ENCODE measurements at places on chromosomes 3 and 15.

DNA sequence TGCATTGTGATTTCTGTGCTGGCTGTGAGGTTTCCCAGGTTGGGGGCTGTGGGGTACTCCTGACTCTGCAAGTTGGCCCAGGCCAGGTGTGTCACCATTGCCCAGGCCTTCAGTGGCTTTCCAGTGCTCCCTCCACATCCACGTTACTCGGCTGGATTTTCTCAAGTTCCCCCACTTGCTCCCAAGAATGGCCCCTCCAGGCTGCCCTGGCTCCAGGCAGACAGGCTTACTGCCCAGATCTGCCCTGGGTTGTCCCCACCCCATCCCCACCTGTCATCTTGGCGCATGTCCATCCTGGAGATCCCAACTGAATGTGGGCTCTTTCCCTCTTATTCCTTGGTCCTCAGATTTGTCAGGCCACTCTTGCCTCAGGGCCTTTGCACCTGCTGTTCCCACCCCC, 3.6 kb downstream of the APBA2 start:
- no peak for DNase-seq

DNA sequence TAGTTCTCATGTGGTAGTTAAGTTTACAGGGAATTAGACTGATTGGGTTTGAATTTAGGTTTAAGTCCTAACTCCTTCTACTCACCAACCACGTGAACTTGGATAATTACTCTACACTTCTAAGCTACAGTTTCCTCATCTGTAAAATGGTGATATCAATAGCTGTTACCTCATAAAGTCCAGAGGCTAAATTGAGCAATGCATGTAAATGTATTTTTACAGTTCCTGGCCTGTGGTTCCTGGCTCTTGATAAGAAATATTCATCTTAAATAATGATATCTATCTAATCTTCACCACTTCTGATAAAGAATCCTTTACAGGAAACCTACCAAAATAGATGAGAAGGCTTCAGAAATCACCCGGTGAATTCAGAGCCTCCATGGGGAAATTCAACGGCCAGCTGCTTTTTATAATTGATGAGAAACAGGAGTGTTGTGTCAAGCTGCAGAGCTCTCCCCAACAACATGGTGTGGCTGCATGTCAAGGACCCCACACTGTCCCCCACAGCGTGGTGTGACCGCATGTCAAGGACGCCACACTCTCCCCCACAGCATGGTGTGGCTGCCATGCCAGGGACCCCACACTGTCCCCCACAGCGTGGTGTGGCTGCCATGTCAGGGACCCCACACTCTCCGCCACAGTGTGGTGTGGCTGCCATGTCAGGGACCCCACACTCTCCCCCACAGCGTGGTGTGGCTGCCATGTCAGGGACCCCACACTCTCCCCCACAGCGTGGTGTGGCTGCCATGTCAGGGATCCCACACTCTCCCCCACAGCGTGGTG, 80.8 kb upstream of the PEX5L start:
- DNase-seq, result no peak

DNA sequence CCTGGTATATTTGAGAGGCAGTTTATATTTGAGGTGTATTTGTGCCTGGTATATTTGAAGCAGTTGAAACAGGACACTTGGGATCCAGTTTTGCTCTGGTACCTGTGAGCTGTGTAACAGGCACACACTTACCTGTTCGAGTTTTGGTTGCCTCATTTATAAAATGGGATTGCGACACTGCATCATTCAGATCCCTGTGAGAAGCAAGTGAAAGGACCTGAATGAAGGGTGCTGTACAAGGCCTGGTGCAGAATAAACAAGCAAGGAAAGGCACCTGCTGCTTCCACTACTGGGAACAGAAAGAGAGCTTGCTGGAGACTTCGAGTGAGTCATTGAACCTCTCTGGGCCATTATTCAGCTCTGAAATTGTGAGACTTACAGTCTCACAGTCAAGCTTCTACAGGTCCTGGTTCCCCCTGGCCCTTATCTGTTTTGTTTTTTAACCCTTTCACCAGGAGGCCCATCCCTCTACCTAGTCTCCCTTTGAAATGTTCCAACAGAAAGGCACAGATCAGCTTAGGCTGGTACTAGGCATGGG, 11.5 kb downstream of the FETUB start:
- no peak for DNase-seq

- DNase-seq, result no peak
Observed at GRCh38 chr15:29114221-29115092, 155.2 kb downstream of the NSMCE3 start.

DNA sequence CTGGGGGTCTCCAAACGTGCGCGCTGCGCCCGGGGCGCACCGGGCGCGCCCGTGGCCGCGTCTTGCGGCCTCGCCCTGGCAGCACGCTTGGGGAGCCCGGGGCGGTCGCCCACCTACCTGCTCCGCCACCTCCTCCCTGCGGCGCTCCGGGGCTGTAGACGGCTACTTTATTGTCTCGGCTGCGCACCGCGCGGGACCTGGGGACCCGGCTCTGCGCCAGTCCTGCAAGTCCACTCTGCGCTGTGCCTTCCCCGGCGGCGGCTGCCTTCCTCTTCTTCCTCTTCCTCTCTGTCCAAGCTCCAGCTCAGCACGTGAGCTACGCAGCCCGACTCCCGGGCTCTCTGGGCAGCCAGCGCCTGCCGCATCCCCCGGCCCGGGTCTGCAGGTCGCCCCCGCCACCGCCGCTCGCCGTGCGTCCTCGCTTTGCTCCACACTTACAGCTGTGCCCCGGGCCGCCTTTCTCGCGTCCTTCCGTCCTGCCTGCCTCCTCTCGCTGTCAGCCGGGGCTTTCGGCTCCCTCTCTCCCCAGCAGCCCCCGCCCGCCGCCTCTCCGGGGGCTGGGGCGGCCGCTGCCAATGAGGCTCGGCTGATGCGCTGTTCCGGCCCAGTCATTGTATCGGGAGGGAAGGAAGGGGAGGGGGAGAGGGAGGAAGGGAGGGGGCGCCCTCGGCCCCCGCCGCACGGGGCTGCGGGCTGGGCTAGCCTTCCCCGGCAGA, 156.4 kb upstream of the FRMD4B start:
- no peak for DNase-seq

GRCh38 chr3:150527464-150528255, 18.6 kb downstream of the SERP1 start:
- DNase-seq, result no peak

GRCh38 chr3:20316238-20316637, 130.2 kb upstream of the SGO1 start:
- no peak for DNase-seq

- DNase-seq, result no peak
Observed at GRCh38 chr3:33799202-33799551, 747 bp downstream of the PDCD6IP start.

GRCh38 chr15:74226761-74227540, 9.2 kb upstream of the CCDC33 start:
- no peak for DNase-seq

DNA sequence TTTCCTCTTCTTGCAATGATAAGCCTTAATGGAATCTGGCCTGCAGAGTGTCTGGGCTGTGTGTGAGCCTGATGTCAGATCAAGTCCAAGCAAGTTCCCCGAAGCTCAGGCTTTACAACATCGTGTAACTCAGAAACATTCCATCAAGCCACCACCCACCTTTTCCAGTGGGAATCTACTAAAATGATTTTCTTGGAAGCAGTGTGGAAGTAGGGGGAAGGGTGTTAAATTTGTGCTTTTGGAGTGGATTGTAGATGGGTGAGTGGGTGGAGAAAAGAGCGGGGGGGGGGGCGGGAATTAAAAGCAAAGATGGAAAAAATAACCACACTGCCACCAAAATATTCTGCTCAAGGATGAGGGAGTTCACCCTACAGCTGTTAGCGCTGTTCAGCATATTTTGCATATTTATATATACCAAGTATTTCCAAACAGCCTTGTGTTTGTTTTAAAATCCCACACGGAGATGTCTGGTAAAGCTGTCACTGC, 53.6 kb downstream of the VGLL3 start:
- DNase-seq, result no peak

DNA sequence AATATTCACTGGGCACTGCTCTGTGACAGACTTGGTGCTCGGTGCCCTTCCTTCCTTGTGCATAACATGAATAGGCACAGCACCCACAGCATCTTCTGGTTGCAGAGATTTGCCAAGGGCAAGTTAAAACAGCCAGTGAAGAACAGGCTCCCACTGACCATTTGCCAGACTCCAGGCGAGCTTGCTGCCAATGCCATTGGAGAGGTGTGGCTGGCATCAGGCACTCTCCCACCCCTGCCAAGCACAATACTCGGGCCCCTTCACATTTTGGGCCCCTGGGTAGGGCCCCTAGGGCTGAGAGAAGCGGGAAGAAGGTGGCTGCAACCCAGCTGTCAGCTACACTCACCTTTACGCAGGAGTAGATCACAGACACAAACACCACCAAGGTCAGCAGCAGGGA, 112.1 kb downstream of the SEC22A start:
- DNase-seq, result no peak

DNA sequence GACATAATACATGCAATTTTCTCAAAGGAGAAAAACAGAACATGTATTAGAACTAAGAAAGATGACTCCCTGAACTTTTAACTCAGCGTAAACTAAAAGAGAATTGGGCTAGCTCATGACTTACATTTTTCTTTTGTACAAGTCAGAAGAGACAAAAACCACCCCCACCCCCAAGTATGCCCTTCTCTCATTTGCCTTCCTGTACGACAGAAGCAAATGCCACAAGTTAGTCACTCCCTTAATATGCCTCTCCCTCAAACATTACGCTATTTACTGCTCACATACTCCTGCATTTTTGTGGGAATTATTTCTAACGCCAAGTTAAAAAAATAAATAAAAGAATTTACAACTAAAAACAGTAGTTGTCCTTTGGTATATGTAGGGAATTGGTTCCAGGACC, 22.0 kb downstream of the CPEB1 start:
- no peak for DNase-seq

DNA sequence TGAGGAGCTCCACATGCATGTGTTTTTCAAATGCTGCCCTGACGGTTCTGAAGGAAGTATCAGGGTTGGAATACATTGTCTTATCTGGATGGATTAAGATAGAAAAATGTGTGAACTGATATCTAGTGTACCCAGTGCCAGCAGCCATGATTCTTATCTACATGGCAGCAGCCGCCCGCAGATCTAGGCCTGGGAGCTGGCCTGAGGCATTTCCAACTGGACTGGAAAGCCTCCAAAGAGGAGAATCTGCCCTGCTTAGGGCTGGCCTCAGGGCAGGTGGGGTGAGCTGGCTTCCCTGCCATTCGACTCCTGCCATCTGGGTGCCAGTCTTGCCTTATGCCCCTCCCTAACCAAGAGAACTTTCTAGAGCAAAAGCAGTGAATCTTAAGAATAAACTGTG, 125.8 kb downstream of the SSR3 start:
- DNase-seq, result no peak
